Stimulated activated naive CD4-positive, alpha-beta T cell treated with Interleukin-2 at 50 U/mL for 16 hours (primary cell): ENCODE measurements at places on chromosomes 6 and 20.

GRCh38 chr20:58677808-58678207, 14.8 kb upstream of the NPEPL1 start:
- DNase-seq: no peak

- DNase-seq: no peak
Measured at GRCh38 chr6:14153228-14153627, 35.7 kb downstream of the CD83 start.

DNA sequence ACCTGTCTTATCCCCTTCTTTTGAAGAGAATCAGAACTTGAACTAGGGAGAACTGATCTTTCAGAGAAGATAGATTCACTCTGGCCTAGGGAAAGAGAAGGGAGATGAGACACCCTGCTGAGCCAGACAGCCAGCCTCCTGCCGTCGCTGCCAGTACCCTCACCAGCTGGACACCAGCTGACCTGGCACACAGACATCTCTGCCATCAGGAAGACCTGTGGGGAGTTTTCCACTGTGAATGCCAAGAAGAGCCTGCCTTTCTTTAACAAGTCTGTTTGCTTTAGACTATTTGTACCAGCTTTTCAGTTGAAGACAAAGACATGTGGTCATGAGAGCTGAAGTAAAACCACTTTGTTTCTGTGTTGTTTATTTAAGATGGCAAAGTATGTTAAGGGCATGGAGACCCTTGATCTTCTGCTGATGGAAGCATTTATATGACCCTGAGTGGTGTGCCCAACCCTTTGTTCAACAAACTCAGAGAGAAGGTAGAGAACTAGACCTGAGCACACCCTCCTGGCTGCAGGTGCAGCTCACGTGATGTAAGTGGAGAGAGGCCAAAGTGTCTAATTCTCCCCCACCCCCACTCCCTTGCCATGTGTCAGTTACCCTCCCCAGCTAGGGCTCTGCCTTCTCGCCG, 82.3 kb upstream of the SLC24A3 start:
- no peak for DNase-seq

- DNase-seq: no peak
Measured at GRCh38 chr6:150202404-150202803, 59.6 kb downstream of the PPP1R14C start.

GRCh38 chr6:34305982-34306708, 57.3 kb upstream of the SMIM29 start:
- DNase-seq: no peak

- DNase-seq: no peak
Measured at GRCh38 chr6:142380626-142381025, 78.8 kb downstream of the ADGRG6 start.

DNA sequence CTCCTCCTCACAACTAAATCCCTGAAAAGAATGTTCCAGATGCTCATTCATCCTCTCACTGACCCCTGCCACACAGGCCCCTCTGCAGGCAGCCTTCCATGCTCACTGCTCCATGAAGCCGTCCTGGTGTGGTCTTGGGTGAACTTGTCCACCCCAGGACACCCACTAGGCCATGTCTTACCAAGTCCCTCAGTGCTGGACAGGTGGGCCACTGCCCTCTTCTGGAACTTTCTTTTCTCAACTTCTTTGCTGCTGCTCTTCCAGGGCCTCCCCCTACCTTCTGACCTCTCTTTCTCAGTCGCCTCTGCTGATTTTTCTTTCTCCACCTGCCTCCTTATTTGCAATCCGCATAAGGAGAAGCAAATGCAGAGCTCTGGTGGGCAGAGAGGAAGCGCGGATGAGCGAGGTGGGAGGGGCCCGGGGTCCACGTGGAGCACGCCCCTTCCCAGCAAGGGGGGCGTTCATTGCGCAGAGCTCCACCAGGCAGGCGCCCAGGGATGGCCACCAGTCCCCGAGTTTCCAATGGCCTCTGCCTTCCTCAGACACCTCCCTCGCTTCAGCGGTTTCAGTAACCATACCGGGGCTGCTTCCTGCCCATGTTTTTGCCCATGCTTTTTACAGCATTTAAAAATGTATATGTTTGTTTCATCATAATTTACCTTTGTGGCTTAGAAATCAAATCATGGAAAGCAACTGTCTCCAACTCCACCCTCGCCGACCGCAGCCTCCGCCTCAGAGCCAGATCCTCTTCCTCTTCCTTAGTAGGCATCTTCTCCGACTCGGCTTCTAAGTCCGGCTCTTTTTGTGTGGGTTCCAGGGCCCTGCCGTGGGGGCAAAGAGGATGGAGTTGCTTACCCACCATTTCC, 129.6 kb downstream of the ZDHHC14 start:
- DNase-seq: no peak

DNA sequence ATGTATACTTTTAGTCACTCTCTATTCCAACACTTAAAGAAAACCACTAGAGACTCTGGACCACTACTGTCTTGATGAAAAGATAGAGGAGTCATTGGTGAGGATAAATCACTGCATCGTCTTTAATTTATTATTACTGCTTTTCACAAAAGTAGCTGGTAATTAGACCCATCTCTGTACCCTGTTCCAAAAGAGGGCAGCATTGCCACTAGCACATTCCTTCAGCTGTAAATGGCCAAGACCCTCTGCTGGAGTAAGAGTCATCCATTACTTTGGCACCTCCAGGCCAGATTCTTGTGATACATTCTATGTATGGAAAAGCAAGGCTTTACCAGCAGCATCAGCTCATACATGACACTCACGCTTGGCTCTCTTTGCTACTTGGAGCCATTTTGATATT, 49.5 kb upstream of the PREP start:
- DNase-seq: no peak

GRCh38 chr6:13044390-13044789, 283.9 kb downstream of the TBC1D7 start:
- DNase-seq: no peak

DNA sequence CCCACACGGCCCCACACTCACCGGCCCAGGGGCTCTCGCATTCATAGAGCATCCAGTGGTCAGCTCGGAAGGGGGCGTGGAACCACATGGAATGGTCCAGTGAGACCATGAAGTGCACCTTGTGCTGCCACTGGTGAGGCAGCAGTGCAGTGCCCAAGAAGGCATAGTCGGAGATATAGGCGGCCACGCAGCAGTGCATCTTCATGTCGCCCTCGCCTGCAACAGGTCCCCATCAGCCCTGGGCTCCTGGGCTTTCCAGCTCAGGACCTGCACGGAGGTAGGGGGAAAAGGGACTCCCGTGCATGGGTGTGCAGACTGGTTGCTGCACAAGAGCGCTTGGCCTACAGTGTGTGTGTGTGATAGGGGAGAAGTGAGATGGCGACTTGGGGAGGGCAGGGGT, 9.9 kb downstream of the SNX21 start:
- no peak for DNase-seq

GRCh38 chr6:53929821-53930120, 135.0 kb downstream of the LRRC1 start:
- no peak for DNase-seq

DNA sequence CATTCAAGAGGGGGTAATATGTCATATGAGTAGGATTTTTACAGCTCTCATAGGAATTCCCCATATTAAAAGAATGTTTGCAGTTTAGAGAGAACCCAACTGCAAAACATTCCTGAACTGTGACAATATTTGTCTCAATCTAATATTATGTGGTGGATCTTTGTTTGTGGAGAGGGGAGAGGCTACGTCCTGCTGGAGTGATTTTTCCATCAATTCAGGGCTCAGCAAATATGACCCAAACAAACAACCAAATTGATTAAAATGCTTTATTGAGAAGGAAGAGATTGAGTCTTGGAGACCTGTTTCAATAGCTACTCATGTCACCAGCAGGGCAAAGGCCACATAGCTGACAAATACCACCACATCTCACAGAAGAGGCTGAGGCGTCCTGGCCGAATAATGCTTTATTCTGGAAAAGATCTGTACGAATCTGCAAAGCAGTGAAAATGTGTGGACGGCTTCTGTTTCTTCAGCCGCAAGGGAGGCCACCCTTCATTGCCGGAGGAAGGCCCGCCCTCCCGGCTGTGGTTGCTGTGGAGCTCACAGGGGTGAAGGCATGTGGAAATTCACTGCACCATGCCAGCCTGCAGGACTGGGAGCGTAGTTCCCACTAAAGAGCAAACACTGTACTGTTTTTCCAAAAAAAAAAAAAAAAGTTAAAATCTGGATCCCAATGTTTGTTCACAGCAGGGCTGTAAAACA, 89.7 kb upstream of the QKI start:
- no peak for DNase-seq

DNA sequence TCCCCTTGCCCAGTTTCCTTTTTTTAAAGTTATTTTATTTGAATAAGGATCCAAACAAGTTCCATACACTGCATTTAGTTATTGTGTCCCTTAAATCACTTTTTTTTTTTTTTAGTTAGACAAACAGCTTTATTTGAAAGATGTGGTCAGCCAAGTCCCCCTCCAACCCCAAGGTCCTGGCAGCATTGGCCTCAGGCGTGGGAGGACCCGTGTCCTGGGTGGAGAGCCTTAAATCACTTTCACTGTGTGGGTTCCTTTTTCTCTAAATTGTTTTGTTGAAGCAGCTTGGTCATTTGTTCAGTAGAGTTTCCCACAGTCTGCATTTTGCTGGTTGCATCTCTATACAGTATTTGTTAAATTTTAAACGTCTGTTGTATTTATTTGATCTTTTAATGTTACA, 5.2 kb upstream of the TBCC start:
- DNase-seq: no peak

- no peak for DNase-seq
Measured at GRCh38 chr6:79847426-79847825, 99.9 kb downstream of the ELOVL4 start.

DNA sequence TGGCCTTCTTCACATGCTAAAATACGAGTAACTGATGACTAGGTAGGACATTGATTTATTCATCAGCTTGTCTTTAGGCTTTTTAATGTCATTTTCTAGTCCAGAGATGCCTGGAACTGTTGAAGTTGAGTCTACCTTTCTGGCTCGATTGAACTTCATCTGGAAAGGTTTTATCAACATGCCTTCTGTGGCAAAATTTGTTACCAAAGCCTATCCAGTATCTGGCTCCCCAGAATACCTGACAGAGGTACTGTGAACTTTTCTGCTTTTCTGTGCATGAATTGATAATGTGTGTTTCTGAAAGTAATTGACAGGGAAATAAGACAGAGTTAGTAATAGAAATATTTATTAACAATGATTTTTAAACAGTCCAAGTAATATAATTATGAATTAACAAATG, 71.0 kb downstream of the PHF3 start:
- DNase-seq: no peak

DNA sequence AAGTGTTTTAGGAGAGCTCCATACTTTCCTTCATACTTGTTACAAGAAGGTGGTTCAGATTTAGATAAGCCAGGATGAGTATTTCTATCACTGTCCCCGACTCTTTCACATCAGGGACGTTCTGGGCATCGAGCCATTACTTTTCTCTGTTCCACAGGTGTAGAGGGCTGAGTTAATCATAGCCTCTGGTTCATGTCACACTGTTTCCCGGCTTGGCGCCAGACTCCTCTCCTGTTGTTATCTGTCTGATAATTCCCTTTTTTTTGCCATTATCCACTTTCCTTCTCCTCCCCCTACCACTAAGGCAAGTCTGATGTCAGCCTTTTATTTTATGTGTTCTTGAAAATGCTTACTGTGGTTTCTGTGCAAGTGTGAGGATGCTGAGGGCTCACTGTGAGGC, 593.4 kb downstream of the UTRN start:
- no peak for DNase-seq

DNA sequence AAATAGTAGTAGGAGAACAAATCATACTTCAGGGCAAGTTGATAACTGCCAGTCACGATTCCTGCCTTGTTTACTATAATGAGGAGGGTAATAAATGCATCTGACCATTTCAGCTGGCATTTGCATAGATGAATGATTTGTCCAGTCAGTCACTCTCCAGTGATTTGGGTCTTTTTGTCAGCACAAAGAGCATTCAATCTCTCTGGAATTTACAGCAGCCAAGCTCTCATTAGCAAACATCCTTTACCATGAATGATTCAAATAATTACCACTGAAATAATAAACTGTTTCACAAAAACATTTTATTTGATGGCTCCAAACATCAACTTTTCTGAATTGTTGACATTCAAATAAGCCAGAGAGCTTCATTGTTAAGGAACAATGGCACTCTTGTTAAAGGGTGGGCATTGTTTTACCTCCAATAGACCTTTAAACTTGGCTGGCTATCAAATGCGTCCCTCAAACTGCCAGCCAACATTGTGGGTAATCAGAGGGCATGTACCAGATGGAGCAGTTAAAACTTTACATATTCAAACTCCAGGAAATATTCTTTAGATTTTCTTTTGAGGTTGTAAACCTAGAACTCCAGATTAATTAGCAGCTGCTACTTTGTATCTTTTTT, 30.0 kb upstream of the FBXL4 start:
- no peak for DNase-seq

- DNase-seq: no peak
Measured at GRCh38 chr6:7304821-7305220, 8.2 kb downstream of the SSR1 start.

DNA sequence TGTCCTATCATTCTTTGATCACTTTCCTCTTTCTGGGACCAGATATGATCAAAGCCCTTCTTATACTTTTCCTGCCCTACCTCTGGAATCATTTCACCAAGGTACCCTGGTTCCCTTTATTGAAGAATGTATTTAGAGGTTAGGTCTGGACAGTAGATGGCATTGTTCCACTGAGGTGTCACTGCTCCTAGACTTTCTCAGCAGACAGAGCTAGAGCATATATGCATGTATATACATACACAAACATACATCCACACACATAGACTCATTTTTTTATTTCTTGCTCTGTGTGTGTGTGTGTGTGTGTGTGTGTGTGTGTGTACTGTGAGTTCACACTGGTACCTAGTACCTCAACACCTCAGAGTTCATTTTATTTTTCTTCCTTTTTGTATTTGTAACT, 40.9 kb downstream of the PTPRA start:
- DNase-seq: no peak

DNA sequence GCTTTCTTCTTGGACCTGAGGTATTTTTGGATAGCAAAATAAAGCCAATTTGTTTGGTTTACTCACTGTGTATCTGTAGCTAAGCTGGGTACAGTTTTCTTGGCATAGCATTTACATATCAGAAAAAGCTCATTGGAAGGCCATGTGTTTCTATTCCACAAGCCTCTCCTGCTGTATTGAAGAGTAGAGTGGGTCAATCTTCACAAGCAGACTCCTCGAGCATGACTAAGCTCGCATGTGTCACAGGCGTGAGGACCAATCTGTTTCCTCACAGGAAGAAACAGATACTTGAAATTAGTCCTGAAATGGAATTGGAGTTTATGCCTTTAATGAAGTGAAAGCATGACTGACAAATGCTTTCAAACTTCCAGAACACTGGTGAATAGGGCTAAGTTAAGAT, 1279.0 kb upstream of the MAP3K7 start:
- DNase-seq: no peak

- no peak for DNase-seq
Measured at GRCh38 chr6:76834399-76834798, 628.9 kb downstream of the HTR1B start.
